Activated T-helper 9 cell treated with anti-CD3 and anti-CD28 coated beads, Interleukin-2, amount 50 U/mL, for 16 hours (primary cell): ENCODE measurements at places on chromosomes 16 and 17.

- no peak for DNase-seq
Observed at GRCh38 chr16:66479661-66480264, 52.7 kb downstream of the BEAN1 start.

GRCh38 chr16:47060596-47060995, 83.1 kb downstream of the NETO2 start:
- DNase-seq, result no peak

DNA sequence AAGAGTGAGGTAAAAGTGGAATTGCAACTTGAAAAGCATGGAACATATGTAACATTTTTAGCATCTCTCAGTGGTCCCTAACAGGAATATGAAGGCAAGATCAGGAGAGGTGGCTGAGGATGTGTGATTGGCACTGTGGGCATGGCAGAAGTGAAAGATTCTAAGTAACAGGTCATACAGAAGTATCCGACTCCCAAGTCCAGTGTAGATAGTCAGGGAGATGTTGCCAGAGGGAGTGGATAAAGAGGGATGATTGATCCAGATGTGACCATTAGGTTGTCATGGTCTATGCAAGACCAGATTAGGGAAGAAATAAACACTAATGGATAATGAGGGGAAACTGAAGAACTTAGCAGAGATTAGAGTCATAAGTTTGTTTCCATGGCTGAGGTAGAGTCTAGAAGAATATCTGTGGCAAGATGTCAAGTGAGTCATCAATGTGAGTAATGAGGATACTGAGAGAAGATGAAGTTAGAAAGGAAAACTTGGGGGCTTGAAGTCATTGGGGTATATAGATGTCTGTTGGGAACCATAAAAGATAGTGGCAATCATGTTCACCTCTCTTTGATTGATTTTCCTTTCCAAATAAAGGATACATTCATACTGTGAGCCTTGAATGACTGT, 23.9 kb upstream of the CAPNS2 start:
- no peak for DNase-seq

GRCh38 chr16:62079236-62079635, 43.0 kb upstream of the CDH8 start:
- no peak for DNase-seq

DNA sequence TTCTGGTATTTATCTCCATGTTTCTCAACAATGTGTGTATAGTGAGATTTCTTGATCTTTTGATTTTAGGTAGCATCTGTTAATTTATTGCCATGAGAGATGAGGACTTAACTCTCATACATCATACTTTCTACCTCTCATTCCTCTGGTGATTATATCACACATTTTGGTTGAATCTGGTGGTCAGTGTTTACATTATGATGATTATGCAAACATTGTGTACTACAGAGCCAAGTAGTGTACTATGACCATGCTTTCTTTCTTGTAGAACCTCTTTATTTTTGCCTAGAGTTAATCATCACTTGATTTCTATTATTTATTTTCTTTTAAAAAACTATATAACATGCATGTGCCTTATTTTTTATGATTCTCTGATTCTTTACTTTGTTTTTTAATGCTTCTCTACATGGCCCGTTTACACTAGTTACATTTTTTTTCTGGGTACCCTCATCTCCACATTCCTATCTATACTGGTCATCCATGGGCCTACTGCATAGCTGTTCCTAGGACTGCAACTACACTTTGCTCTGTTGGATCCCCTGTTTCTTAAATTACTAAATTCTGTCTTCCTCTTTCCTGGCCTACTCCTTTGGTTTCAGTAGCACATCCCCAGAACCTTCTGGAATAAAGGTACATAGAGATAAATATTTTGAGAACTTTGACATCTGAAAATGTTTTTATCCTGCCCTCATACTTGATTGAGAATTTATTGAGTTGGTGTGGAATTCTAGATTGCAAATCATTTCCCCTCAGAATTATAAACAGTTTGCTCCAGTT, 63.0 kb upstream of the LRRC37A3 start:
- DNase-seq, result no peak

DNA sequence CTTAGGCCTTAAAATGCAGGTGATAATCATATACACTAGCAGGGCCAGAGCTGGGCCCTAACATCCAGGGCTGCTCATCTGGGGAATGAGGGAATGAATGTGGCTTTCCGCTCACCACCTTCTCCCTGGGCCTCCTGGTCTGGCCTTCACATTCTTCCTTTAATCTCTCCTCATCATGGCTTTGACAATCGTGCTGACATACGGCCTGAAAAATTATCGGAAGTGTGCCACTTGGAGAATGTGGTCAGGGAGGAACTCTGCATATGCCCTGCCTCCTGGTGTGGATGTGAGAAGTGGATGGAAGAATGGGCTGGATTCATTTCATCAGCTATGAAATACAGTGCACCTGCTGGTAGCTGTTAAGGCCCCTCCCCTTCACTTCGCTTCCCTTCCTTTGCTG, 2.4 kb downstream of the WSCD1 start:
- no peak for DNase-seq

- DNase-seq, result no peak
Observed at GRCh38 chr16:50293994-50294855, 27.9 kb downstream of the ADCY7 start.

- DNase-seq, result no peak
Observed at GRCh38 chr17:54839447-54839846, 61.2 kb upstream of the TOM1L1 start.

GRCh38 chr16:75745823-75746222, 19.5 kb upstream of the CPHXL start:
- DNase-seq, result no peak

- DNase-seq, result no peak
Observed at GRCh38 chr16:20971401-20971800, 70.8 kb downstream of the LYRM1 start.

DNA sequence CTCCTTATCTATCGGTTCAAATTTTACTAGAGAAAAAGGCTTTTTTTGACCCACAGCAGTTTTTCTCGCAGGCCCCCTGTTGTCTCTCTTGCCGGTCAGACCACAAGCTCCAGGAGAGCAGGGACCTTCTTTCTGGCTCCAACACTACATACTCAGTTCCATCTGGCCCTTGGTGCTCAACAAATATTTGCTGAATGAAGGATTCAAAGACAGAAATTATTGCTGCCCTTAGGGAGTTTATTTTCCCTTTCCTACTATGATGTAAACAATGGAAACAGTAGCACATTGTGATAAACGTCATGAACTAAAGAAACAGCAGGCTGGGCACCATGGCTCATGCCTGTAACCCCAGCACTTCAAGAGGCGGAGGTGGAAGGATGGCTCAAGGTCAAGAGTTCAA, 59.0 kb upstream of the ATP2A3 start:
- DNase-seq, result no peak

GRCh38 chr16:16925432-16925831, 545.3 kb downstream of the XYLT1 start:
- no peak for DNase-seq

DNA sequence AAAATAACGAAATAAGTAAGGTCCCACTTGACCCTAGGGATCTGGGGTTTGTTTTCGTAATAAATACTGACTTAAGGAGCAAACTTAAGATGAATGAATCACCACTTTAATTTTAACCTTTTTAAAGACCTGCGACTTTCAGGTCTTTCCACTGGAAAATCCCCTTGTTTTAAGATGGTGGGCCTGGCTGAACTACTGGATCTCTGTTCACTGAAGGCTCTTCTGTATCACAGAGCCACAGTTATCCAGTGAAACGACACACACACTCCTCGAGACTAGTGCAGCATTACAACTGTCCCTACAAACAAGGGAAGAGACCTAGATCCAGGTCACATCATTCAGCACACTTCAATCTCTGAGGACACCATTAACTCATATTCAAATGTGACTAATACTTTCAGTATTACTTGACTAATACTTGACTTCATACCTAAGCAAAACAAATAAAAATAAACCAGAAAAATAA, 299.0 kb downstream of the CEP112 start:
- DNase-seq, result no peak

GRCh38 chr17:28369684-28370034, 448 bp downstream of the VTN start:
- DNase-seq, result no peak

GRCh38 chr16:17538927-17539326, 68.2 kb upstream of the XYLT1 start:
- no peak for DNase-seq

GRCh38 chr17:47669081-47669480, 19.4 kb downstream of the KPNB1 start:
- no peak for DNase-seq

GRCh38 chr16:27311897-27312303, 1.9 kb upstream of the IL4R start:
- DNase-seq, result no peak

- DNase-seq, result no peak
Observed at GRCh38 chr16:13390093-13390985, 488.9 kb downstream of the SHISA9 start.

GRCh38 chr16:48911700-48912099, 301.7 kb upstream of the N4BP1 start:
- DNase-seq, result no peak

GRCh38 chr16:54952195-54952594, 21.5 kb downstream of the IRX5 start:
- no peak for DNase-seq

DNA sequence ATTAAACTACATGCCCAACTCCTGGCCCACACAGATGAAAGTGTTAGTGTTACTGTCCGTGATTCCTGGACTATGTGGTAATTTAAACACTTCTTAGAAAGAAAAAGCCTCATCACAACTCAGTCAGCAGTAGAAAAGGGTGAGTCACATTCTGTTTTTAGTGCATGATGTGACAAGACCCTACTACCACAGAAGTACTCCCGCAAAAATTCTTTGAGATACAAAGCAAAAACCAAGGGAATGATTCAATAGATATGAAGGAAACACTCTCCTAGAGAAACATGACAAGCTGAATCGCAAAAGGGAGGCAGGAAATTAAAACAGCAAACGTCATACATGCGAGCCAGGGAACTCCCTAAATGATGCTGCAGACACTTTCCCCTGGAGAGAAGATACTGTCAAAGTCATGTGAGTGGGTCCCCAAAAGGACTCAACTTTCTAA, 14.4 kb downstream of the SNN start:
- no peak for DNase-seq

DNA sequence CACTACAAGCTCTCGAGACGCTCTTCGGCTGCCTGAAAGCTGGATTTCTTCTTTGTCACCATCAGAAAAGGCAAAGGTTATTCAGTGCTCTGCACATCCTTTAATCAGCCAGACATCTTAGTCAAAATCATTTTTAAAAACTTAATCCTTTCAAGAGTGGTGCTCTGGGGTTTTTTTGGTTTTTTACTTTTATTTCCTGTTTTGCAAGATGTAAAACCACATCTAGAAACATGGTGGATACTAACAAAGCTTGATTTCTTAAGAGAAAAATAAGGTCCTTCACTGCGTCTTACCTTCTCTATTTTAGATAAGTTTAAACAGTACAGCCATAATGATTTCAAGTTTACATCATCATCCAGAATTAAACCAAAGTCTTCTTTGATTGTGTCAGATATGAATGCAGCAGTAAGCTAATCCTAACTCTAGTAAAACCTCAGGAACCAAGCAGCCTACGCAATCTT, 6.3 kb downstream of the ANKRD11 start:
- DNase-seq, result no peak
